Smooth muscle cell of the coronary artery (primary cell): ENCODE measurements at places on chromosomes 3 and 15. TPM values are rescaled to one million over a fixed set of nuclear protein-coding genes. Genes with fewer than 3 reads are reported as not detected.

The GOLGA8T gene
- 0.08 TPM in 1 of 2 replicates, not detected in the other for total RNA-seq

The SELENOK gene
- total RNA-seq: 29.5 and 31.3 TPM in 2 replicates

The SENP8 gene
- total RNA-seq: 0.94 and 1.5 TPM in 2 replicates

The LYSMD2 gene
- 0.70 and 1.7 TPM in 2 replicates for total RNA-seq

The PDE12 gene
- 8.5 and 11.3 TPM in 2 replicates for total RNA-seq

The GPR149 gene
- total RNA-seq: not detected in 2 replicates

The TFDP2 gene
- 18.0 and 18.1 TPM in 2 replicates for total RNA-seq

The PBRM1 gene
- total RNA-seq: 37.8 and 46.1 TPM in 2 replicates

The OR5K1 gene
- total RNA-seq: not detected in 2 replicates

The CTXND1 gene
- total RNA-seq: under 0.01 TPM in 1 of 2 replicates, not detected in the other

The CCR8 gene
- total RNA-seq: not detected in 2 replicates

The ZBED2 gene
- 0.08 TPM in 1 of 2 replicates, not detected in the other for total RNA-seq

The NANOGP8 gene
- not detected in 2 replicates for total RNA-seq

The TMEM158 gene
- 3.5 and 8.7 TPM in 2 replicates for total RNA-seq

The ANKRD63 gene
- not detected in 2 replicates for total RNA-seq
